Activated CD4-positive, alpha-beta T cell treated with anti-CD3 and anti-CD28 coated beads, Interleukin-2, amount 10 ng/mL, durations not matched to agents 7 days and 5 days (primary cell): ENCODE measurements at places on chromosomes 3 and 15. TPM values are rescaled to one million over a fixed set of nuclear protein-coding genes. Genes with fewer than 3 reads are reported as not detected.

GRCh38 chr3:177816667-177817208, 619.5 kb upstream of the TBL1XR1 start:
- DNase-seq: no peak

GRCh38 chr3:54222316-54222715, 100.0 kb downstream of the CACNA2D3 start:
- DNase-seq: no peak

Gene SLC15A2
- 2.2 TPM for total RNA-seq

DNA sequence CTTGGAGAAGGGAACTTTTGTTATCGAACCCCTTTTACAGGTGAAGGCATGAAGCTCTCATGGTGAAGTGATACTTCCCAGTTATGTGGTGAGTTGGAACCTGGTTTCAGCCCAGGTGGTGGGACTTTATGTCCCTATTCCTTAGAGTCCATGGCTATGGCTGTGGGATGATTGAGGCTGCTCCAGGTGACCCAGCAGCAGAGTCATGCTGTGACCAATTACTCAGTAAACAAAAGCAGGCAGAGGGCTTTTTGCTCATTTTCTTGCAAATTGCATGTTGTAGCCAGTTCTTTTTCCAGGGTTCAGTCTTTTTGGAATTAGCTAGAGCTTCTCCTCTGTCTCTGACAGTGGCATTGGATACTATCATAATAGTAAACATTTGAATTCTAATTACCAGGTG, 70.7 kb downstream of the CACNA2D3 start:
- no peak for DNase-seq

- DNase-seq: no peak
Observed at GRCh38 chr15:39025881-39026280, 461.3 kb upstream of the RASGRP1 start.

Gene GPR87
- 0.40 TPM for total RNA-seq

DNA sequence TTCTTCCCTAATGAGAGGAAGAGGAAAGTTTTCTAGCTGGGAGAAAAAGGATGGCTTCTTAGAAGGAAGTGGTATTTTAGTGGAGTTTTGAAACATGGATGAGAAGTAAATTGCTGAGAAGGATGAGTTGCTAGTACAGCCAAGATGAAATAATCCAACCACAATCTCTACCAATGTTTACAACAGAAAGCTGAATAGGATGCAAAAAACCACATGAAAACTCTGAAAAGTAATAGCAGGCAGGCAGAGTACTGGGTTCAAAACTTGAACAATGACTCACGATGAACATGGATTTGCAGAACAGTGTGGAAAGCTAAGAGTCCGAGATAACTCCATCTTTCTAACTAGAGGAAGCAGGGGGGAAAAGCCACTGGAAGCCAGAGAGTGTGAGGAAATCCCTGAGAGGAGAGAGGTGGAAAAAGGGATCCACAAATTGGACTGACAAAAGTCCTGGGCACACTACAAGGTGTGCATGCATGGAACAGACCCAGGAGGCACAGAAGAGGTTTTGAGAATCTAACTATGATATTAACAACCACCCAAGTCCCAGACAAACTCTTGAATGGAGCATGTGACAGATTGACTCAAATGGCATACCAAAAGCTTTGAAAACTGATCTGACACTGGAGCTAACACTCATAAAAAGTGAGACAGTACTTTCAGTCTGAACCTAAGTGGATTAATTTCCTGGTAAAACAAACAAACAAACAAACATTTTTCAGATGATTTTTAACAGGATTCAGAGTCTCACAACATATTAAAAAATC, 76.7 kb downstream of the ST6GAL1 start:
- peak; percentile 33 for DNase-seq

DNA sequence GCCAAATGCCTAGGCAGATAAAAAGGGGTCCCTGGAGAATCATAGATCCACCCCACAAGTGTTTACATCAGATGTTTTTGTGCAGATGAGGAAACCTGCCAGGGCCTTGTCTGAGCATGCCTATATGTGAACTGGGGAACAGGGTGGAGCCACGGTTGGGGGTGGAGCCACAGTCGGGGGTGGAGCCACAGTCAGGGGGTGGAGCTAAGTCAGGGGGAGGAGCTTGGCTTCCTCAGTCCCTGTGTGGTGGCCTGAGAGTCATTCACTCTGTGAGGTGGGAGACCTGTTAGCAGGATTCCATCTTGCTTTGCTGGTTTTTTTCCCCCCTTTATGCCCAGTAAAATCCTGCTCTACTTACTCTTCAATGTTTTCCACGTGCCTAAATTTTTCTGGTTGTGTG, 57.8 kb upstream of the TGFBR2 start:
- DNase-seq: peak; percentile 7

DNA sequence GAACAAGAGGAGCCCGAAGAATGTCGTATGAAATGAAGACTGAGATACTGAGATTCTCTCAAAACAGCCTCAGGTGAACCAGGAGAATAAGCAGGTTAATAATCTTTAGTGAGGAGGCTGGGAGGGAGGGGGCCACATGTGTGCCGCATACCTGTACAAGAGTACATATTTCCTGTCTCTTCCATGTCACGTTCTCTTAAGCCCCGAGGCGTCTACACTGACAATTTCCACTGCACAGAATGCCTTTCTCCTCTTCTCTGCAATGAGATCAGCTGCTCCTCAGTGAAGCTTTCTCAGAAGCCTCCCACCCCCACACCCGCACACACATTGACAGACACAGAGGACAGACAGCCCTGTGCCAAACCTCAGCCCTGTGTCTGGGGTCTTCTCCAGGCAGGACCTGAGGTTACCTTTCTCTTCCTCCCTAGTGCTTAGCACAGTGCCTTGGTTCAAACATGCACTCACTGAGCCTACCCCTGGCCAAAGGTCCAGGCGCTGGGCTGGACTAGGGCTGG, 55.4 kb downstream of the PDZRN3 start:
- no peak for DNase-seq

Gene DGKG
- total RNA-seq: not detected

Gene PPP1R14D
- total RNA-seq: not detected

Gene C3orf20
- total RNA-seq: 0.10 TPM

DNA sequence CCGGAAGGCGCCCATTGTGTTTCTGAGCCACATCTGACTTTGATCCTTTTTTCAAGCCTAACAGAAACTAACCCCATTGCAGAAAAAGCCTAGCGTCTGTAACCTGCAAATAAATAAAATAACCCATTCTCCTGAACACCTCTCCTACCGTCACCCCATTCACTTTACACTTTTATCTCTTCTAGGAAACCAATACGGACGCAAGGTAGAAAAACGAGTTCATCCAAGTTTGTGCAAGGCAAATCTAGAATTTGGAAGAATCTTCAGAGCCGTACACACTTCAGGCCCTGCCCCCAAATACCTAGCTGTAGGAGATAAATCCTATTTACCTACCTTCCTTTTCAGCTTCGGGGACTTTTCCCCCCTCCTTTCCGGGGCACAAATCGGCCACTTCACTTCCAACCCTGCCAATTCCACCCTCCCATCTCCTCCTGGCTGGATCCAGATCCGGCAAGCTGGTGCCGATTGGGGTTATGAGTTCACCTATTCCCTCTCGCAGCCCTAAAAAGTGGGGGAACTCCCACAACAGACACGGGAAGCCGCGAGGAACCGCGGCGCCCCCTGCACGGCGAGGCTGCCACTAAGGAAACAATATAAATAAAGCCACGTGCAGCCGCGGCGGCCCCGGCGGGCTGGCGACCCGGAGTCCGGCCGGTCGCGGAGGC, 987 bp downstream of the PRTG start:
- DNase-seq: no peak

DNA sequence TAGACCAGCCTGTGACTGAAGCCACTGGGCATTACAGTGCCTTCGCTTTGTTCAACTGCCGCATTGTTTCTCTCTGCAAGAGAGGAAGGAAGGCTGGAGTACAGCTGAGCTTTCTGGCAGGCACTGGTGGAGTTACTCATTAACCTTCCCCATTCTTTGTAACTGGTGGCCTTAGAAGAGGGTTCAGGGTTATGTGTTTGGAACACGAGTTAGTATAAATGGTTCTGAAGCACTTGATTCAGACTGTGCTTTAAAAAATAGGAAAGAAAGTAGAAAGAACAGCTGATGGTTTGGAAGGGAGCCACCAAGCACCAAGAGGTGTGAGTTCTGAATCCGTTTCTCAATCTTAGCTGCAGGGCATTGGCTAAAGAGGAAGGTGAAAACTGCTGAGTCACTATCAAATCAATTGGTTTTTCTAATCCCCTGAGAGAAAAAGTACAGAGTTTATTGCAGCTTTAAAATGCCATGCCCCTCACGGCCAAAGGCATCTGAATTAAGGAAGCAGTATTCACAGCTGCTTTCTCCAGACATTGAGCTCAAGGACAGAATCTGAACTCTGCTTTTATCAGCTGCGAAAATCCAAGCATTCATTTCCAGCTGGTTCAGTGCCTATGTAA, 3.6 kb downstream of the HGD start:
- DNase-seq: no peak

Gene TM4SF18
- not detected for total RNA-seq

Gene PLCD1
- total RNA-seq: 18.3 TPM

- no peak for DNase-seq
Observed at GRCh38 chr3:36707623-36708409, 56.5 kb downstream of the DCLK3 start.

- peak; percentile 24 for DNase-seq
Observed at GRCh38 chr3:190811775-190812480, 50.6 kb downstream of the GMNC start.

- DNase-seq: no peak
Observed at GRCh38 chr3:15453991-15454625, 26.7 kb downstream of the EAF1 start.

GRCh38 chr3:127002195-127003174, 19.6 kb downstream of the PLXNA1 start:
- no peak for DNase-seq

Gene ACP3
- not detected for total RNA-seq

DNA sequence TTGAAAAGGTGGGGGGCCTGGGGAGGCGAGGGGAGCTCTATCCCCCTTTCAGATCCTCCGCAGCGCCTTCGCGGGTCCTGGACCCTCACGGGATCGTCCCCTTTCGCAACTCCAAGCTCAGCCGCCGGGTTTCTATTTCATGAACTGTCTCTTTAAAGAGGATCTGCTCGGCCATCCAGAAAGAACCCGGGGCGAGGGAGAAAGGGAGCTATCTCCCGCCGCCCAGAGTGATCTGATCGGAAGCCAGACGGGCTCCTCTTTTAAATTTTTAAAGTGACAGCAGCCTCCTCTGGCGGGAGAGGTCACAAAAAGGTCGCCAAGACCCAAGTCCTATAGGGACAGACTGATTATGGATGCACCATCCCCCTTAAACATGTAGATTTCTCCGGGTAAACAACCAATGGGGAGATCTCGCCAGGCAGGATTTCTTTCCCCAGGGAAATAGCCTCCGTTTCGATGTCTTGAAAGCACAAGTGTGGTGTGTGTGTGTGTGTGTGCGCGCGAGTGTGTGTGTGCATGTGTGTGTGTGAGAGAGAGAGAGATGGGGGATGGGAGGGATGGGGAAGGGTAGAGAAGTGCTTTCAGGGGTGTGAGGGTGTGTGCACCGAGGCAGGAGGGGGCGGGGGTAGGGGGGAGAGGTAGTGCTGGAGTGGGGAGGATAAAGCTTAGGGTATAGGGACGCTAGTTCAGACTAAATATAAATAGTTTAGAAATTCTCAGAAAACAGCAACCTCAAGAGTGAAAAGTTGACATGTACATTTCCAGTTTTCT, 516.1 kb downstream of the MECOM start:
- peak; percentile 6 for DNase-seq

Gene ECE2
- not detected for total RNA-seq

GRCh38 chr3:48747015-48747615, 30.1 kb upstream of the IP6K2 start:
- DNase-seq: no peak

Gene HAUS2
- total RNA-seq: 42.9 TPM

DNA sequence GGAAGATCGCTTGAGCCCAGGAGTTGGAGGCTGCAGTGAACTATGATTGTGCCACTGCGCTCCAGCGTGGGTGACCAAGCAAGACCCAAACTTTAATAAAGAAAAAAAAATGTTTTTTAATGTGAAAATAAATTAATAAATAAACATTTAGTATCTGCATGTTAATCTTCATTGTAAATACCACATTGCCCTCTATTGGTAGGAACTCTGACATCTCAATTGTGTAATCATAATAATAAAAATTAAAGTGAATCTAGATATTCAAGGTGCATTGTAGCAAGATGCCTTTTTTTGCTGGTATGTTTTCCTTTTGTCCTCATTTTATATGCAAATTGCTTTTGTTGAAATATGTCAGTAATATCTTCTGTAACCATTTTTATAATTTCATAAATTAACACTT, 95.0 kb upstream of the LIMD1 start:
- no peak for DNase-seq
